ENCODE measurements at places on chromosomes 1 and 21. TPM values are rescaled to one million over a fixed set of nuclear protein-coding genes. Genes with fewer than 3 reads are reported as not detected.

DNA sequence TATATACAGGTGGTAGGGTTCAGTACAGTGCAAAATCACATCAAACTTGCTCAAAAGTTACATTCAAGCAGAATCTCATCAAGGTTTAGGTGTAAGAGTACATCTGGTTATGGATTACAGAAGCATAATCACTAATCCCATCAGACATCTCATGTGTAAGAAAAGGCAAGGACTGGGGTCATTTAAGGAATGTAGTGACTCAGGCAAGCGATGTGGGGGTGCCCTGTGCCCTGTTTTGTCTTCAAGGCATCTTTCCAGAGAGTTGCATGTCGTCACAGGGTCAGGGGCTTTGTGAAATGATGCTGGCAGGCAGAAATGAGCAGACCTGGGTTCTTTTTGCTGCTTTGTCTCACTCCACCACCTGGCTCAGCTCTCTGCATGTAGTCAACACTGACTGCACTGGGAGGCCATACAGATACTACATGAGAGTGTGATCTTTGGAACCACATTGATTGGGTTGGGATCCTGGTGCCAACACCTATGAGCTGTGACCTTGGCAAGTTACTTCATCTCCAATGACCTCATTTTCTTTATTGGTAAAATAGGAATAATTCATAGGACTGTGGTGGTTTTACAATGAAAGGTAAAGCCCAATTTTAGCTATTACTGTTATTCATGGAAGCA lies 8.2 kb upstream of the HHIPL2 start:
- no peaks in the 10 kb centered on the region for H3K4me1 ChIP-seq
- H3K27me3 ChIP-seq, result no peaks in the 10 kb centered on the region
- DNase-seq, result no peak

The HENMT1 gene
- total RNA-seq, result 13.0 TPM

GRCh38 chr1:84957966-84958365 lies 38.9 kb downstream of the MCOLN2 start:
- H3K27ac ChIP-seq, result no peak overlapping the region
- no peaks in the 10 kb centered on the region for H3K27me3 ChIP-seq
- H3K36me3 ChIP-seq, result peaks cover 26% of the 10 kb centered on the region
- no peak for DNase-seq
- H3K4me1 ChIP-seq, result no peaks in the 10 kb centered on the region

The KCNT2 gene
- total RNA-seq, result 1.0 TPM

The KCNJ15 gene
- total RNA-seq, result 8.9 TPM

The F3 gene
- total RNA-seq, result 4.8 TPM

The PRR9 gene
- total RNA-seq, result not detected

DNA sequence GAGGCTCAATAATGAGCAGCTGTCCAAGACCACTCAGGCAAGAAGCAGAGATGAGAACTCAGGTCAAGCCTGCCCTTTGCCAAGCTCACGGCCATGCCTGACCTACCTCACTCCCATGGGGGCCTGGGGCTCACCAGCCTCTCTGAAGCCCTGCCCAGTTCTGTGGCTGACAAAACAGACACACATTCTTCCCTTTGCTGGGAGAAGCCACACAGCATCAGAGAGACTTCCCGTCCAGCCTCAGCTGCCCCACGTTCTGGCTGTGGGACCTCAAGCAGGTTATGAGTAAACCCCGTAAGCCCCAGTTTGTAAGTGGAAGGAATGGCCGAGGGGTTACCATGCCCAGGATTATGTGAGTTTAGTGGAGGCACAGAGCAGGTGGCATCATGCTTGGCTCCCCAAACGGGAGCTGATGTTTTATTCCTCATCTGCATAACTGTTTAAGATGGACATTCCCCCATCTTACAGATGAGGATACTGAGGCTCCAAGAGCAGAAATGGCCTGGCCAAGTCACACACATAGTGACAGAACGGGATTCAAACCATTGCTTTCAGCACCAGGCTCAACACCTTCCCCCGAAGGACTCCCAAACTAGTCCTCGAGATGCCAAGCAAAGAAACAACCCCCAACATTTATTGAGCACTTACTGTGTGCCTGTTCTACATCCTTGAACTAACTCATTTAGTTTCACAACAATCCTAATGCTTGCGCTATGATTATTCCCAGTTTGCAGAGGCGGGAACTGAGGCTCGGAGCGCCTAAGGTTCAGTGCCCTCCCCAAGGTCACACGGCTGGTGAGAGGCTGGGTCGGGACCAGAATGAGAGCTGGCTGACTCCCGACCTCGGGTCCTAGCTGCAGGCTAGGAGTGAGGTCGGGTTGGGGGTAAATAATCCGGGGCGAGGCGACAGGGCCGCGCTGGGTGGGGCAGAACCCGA lies 49.1 kb upstream of the LAPTM5 start:
- H3K27me3 ChIP-seq, result peaks cover 7% of the 10 kb centered on the region
- H3K4me1 ChIP-seq, result peaks cover 44% of the 10 kb centered on the region
- no peaks in the 10 kb centered on the region for H3K36me3 ChIP-seq
- H3K4me3 ChIP-seq, result no peak overlapping the region
- DNase-seq, result no peak
- H3K27ac ChIP-seq, result no peak overlapping the region

- no peak overlapping the region for H3K27ac ChIP-seq
- no peaks in the 10 kb centered on the region for H3K27me3 ChIP-seq
- no peak for DNase-seq
- H3K4me1 ChIP-seq, result no peaks in the 10 kb centered on the region
- H3K4me3 ChIP-seq, result no peak overlapping the region
- no peaks in the 10 kb centered on the region for H3K36me3 ChIP-seq
Measured at GRCh38 chr1:108327534-108328466, 83.9 kb upstream of the NBPF4 start.

The GON4L gene
- 65.9 TPM for total RNA-seq

GRCh38 chr1:157084720-157085119 lies 14.9 kb downstream of the ETV3L start:
- H3K4me3 ChIP-seq, result no peak overlapping the region
- no peaks in the 10 kb centered on the region for H3K36me3 ChIP-seq
- peaks cover 1% of the 10 kb centered on the region for H3K27me3 ChIP-seq
- no peak overlapping the region for H3K27ac ChIP-seq
- DNase-seq, result no peak

- peak; percentile 48 for DNase-seq
- H3K36me3 ChIP-seq, result no peaks in the 10 kb centered on the region
- no peak overlapping the region for H3K4me3 ChIP-seq
- H3K27ac ChIP-seq, result peak overlapping the region; percentile 10
- H3K27me3 ChIP-seq, result no peaks in the 10 kb centered on the region
Measured at GRCh38 chr1:154784924-154785531, 85.1 kb downstream of the KCNN3 start.

- H3K27ac ChIP-seq, result no peak overlapping the region
- DNase-seq, result no peak
- no peaks in the 10 kb centered on the region for H3K27me3 ChIP-seq
- no peaks in the 10 kb centered on the region for H3K36me3 ChIP-seq
Measured at GRCh38 chr21:25254491-25255174, 352.6 kb downstream of the MRPL39 start.

GRCh38 chr1:215672482-215672881 lies 105.4 kb downstream of the KCTD3 start:
- H3K27me3 ChIP-seq, result no peaks in the 10 kb centered on the region
- H3K27ac ChIP-seq, result no peak overlapping the region
- no peak for DNase-seq
- H3K4me3 ChIP-seq, result no peak overlapping the region

DNA sequence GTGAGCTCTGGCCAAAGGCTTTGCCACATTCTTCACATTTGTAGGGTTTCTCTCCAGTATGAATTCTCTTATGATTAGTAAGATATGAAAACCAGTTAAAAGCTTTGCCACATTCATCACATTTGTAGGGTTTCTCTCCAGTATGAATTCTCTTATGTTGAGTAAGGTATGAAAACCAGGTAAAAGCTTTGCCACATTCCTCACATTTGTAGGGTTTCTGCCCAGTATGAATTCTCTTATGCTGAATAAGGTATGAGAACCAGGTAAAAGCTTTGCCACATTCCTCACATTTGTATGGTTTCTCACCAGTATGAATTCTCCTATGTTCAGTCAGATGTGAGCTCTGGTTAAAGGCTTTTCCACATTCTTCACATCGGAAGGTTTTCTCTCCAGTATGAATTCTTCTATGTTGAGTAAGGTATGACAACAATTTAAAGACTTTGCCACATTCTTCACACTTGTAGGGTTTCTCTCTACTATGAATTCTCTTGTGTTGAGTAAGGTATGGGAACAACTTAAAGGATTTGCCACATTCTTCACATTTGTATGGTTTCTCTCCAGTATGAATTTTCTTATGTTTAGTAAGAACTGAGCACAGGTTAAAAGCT lies 20.7 kb downstream of the ZNF695 start:
- no peak overlapping the region for H3K4me3 ChIP-seq
- no peaks in the 10 kb centered on the region for H3K27me3 ChIP-seq
- no peak overlapping the region for H3K27ac ChIP-seq
- DNase-seq, result no peak
- no peaks in the 10 kb centered on the region for H3K36me3 ChIP-seq

The PTPN22 gene
- 22.2 TPM for total RNA-seq

GRCh38 chr1:87111659-87112371 lies 197.4 kb downstream of the HS2ST1 start:
- H3K4me1 ChIP-seq, result no peaks in the 10 kb centered on the region
- H3K27ac ChIP-seq, result no peak overlapping the region
- no peak for DNase-seq
- no peaks in the 10 kb centered on the region for H3K36me3 ChIP-seq

DNA sequence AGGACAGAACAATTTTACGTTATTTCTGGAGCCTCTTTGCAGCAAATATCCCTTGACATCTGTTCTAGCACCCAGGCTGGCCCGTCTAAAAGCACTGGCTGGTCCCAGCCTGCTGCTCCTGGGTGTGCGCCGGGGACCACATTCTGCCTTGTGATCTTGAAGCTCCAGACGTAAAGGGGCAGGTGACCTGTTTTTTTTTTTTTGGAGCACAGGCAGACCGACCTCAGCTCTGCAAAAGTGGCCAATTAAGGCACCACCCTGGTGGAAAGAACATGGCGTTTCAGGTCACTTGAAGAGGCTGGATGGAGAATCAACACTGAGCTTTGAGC lies 13.8 kb upstream of the CAMTA1 start:
- no peaks in the 10 kb centered on the region for H3K4me1 ChIP-seq
- no peak overlapping the region for H3K4me3 ChIP-seq
- H3K27ac ChIP-seq, result no peak overlapping the region
- H3K36me3 ChIP-seq, result no peaks in the 10 kb centered on the region
- no peak for DNase-seq

DNA sequence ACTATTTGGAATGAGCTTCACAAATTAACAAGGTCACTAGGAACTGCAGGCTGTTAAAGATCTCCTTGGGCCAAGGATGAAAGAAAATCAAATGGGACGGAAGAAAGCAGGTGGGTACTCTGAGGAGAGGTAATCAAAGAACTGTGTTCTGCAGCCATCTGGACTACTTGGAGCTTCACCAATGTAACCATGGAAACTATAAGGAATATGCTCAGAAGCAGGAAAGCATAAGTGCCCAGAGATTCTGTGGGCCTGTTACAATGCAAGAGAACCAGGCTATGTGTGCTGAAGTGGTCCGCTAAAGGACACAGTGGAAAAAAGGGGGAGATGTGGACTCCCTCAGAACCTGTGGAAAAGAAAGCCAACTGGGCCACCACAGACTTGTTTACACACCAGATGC lies 238.5 kb downstream of the PTGER3 start:
- no peaks in the 10 kb centered on the region for H3K27me3 ChIP-seq
- no peak overlapping the region for H3K4me3 ChIP-seq
- no peaks in the 10 kb centered on the region for H3K4me1 ChIP-seq
- no peaks in the 10 kb centered on the region for H3K36me3 ChIP-seq

- no peak overlapping the region for H3K4me3 ChIP-seq
- H3K27me3 ChIP-seq, result no peaks in the 10 kb centered on the region
- peaks cover 70% of the 10 kb centered on the region for H3K36me3 ChIP-seq
- no peaks in the 10 kb centered on the region for H3K4me1 ChIP-seq
- DNase-seq, result peak; percentile 77
- no peak overlapping the region for H3K27ac ChIP-seq
Measured at GRCh38 chr1:16631248-16632043, 18.1 kb upstream of the NBPF1 start.

- no peak overlapping the region for H3K4me3 ChIP-seq
- H3K36me3 ChIP-seq, result peaks cover 26% of the 10 kb centered on the region
- H3K27me3 ChIP-seq, result no peaks in the 10 kb centered on the region
- no peak overlapping the region for H3K27ac ChIP-seq
Measured at GRCh38 chr21:33273044-33273443, 6.9 kb downstream of the IL10RB start.

DNA sequence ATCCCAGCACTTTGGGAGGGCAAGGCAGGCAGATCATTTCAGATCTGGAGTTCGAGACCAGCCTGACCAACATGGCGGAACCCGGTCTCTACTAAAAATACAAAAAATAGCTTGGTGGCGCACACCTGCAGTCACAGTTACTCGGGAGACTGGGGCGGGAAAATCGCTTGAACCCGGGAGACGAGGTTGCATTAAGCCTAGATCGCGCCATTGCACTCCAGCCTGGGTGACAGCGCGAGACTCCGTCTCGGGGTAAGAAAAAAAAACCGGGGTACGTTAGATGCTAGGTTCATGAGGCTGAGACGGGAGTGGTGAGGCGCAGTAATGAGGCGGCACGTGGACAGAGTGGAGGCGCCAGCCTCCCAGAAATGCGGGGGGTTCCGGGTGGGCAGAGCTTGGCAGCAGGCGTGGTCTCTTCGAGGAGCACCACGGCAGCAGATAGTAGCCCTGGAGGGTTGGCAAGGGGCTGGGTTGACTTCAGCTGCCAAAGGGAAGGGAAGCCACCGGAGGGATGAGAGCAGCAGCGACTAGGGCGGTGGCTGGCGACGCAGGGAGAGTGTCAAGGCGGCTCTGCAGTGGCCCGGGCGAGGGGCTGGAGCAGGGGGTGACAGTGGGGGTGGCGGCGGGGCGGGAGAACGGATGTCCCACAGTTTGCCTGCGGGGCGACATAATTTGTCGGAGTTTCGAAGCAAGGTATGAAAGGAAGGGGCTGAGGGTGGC lies 832 bp downstream of the MRPL20 start:
- H3K27me3 ChIP-seq, result no peaks in the 10 kb centered on the region
- peak; percentile 83 for DNase-seq
- peak overlapping the region; percentile 91 for H3K27ac ChIP-seq
- H3K4me1 ChIP-seq, result peaks cover 43% of the 10 kb centered on the region
- peaks cover 61% of the 10 kb centered on the region for H3K36me3 ChIP-seq
- H3K4me3 ChIP-seq, result peak overlapping the region; percentile 79

GRCh38 chr1:192575499-192576189 lies at the start of gene RGS1:
Gene RGS1, plus strand, starts transcription at chr1:192575773. Its CDS starts 20 bp downstream, at chr1:192575793.
- DNase-seq, result peak; percentile 70
- no peaks in the 10 kb centered on the region for H3K27me3 ChIP-seq
- peak within 1 kb of the TSS; percentile 4 for H3K4me3 ChIP-seq
- no peaks in the 10 kb centered on the region for H3K36me3 ChIP-seq

DNA sequence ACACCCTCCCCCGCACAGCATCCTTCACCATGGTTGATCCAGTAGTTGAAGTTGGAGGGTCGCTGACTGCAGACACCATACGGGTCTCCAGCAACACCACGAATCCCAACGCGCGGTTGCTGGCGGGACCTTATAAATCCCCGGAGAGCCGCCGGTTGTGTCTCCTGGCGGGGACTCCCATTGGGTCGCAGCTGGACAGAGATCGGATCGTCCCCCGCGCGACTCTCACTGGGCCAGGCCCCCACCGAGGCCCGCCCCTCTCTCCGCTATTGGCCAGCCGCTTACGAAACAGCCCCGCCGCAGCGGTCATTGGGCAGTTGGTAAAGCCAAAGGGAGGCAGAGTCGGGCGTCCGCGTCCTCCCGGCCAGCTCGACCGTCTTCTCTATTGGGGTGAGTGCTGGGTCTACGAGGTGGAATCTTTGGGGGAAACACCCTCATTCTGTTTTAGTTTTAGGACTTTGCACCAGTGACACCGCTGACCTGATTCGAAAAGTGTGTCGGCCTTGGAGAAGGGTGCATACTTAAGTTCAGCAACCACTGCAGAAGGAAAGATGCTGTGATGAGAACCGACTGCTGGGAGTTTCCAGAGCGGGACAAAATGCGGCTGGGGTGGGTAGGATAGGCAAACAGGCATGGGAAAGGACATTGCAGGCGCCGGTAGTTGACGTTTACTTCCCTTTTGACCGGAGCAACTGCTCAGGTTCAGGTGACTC lies 27.4 kb downstream of the RABIF start:
- peak overlapping the region; percentile 57 for H3K4me3 ChIP-seq
- peak; percentile 96 for DNase-seq
- peaks cover 38% of the 10 kb centered on the region for H3K4me1 ChIP-seq
- peaks cover 12% of the 10 kb centered on the region for H3K27me3 ChIP-seq

Measured in spleen (tissue), 13 donors.